ENCODE measurements at places on chromosomes 1 and 21.
A peak's percentile ranks its signal among the peaks of the same experiment; 100 is the strongest.

DNA sequence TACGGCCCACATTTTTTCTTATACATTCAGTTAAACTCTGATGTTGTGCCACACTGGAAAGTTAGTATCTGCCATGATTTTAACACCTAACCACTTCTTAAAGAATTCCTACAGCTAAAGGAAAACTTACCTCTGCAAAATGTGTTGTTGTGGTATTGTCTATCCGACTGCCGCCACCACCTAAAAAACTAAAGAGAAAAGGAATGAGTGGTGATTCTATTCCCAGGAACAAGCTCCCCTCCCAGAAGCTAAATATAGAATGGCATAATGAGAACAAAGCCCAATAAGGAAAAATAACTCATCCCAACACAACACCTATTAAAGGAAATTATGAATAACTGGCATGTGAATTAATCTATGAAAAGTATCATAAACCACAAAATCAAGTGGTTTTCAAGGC is 39.5 kb downstream of the RNF115 start:
- DNase-seq: no peak

GRCh38 chr1:194117582-194117981 is 931.2 kb upstream of the B3GALT2 start:
- DNase-seq: no peak

DNA sequence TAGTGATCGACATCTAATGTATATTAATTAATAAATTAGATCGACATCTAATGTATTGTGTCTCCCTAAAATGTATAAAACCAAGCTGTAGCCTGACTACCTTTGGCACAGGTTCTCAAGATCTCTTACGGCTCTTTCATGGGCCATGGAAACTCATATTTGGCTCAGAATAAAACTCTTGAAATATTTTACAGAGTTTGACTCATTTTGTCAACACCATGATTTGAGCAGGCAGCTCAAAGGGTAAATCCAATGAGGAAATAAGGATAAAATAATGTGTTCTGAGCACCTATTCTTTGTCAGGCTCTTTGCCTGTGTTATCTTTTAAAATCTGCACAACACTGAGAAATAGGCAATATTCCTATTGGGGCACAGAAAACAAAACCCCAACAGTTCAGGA is 223.4 kb upstream of the DUSP10 start:
- no peak for DNase-seq

- no peak for DNase-seq
These were observed 30.6 kb downstream of the MPZL1 start for GRCh38 chr1:167752219-167752985.

- no peak for DNase-seq
These were observed 373.8 kb downstream of the LMO4 start for GRCh38 chr1:87702455-87702854.

GRCh38 chr1:184472136-184472535 is 85.3 kb downstream of the C1orf21 start:
- DNase-seq: no peak

- DNase-seq: no peak
These were observed 161.6 kb downstream of the DISP1 start for GRCh38 chr1:222976453-222976852.

GRCh38 chr1:47996406-47997226 is 569 bp downstream of the TRABD2B start:
- no peak for DNase-seq

- no peak for DNase-seq
These were observed 100.1 kb upstream of the JUN start for GRCh38 chr1:58883888-58884482.

GRCh38 chr1:44587796-44588460 is 86.4 kb downstream of the TMEM53 start:
- DNase-seq: no peak

DNA sequence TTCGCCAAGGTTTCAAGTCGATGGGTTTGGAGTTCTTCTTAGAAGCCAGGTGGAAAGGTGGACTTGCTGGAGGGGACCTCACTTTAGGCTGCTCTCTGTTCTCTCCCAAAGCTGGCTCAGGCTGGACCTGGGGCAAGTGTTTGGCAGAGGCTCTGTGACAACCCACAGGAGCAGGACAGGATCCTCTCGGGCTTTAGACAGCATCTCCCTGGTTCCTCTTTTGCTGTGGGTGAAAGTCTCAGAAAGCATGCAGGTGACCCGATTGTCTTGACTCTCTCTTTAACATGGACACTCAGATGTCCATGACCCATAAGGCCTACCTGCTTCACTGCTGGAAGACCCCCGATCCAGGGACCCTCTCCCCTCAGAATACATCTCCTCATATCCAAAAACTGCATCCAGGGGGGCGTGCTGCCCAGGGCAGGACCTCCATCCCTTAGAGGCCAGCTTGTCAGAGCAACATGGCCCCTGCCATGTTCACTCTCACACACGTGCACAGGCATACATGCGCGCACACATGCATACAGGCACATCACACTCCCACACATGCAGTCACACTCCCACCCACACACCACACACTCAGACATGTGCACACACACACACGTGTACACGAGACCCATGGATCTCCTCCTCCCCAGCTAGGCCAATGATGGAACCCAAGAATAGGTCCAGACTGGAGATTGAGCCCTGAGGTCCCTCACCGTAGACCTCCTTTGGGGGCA is 21.3 kb downstream of the MRPL37 start:
- no peak for DNase-seq

GRCh38 chr1:41711581-41711980 is 207.1 kb downstream of the HIVEP3 start:
- no peak for DNase-seq

GRCh38 chr1:14612256-14612655 is 13.8 kb downstream of the KAZN start:
- no peak for DNase-seq

DNA sequence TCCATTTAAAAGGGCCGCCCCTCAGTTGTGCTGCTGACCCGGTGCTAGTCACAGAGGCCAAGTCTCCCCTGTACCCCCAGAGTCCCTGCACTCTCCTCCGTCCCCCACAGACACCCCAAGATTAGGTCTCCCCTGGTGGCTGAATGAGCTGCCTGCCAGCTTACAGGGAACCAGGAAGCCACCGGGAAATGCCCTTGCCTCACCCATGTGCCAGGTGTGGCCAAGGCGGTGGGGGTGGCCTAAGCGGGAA is 32.7 kb downstream of the HSPG2 start:
- DNase-seq: no peak

- DNase-seq: no peak
These were observed 98.3 kb downstream of the PIGK start for GRCh38 chr1:77120950-77121349.

- DNase-seq: no peak
These were observed 4.1 kb upstream of the LSM10 start for GRCh38 chr1:36401602-36402503.

GRCh38 chr1:101237229-101237837 is 514 bp downstream of the S1PR1 start:
- DNase-seq: peak; percentile 37

GRCh38 chr1:230832476-230832875 is 35.8 kb downstream of the C1orf198 start:
- DNase-seq: no peak

GRCh38 chr1:30052178-30052577 is 671.2 kb downstream of the MATN1 start:
- no peak for DNase-seq

Measured in CD4-positive, alpha-beta T cell treated with Interleukin-6 for 4 hours (primary cell).